GM23248 (cell line): ENCODE measurements at places on chromosomes 7 and 10. TPM values are rescaled to one million over a fixed set of nuclear protein-coding genes. Genes with fewer than 3 reads are reported as not detected.

DNA sequence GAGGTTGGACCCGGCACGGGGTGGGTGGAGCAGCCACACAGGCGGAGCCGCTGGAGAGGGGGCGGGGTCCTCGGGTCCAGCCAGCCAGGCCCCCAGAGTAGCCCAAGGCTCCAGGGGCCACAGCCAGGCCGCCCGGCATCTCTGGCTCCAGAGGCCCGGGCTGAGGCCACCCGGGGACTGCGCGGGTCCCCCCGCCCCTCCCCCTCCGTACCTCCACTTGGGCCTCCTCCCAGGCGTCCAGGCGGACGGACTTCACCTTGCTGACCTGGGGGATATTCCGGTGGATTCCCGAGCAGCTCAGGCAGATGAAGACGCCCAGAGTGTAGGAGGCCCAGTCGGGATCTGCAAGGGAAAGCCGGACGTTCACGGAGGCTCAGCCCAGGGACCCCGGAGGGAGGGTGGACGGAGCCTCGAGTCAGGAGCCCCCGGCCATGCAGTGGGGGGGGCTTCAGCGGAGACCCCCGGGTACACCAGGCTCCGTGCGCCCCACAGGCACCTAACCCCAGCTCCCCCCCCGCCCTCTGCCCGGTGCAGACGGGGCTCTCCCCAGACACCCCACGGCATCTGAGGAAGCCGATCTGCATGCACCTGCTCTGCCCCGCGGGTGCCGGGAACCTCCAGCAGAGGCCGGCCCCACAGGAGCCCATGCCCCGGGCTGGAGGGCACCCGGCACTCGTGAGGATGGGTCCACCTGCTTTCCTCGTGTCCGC, 19.2 kb downstream of the ADAP1 start:
- no peak overlapping the region for H3K4me3 ChIP-seq
- H3K36me3 ChIP-seq = no peaks in the 10 kb centered on the region
- H3K4me1 ChIP-seq = no peaks in the 10 kb centered on the region
- H3K27me3 ChIP-seq = 0 out of 2 replicates have a peak, but pooled peaks cover 5% of the 10 kb centered on the region

The PSD gene
- 1.0 and 11.3 TPM in 2 replicates for total RNA-seq

The CXCL12 gene
- total RNA-seq = 341 and 364 TPM in 2 replicates

DNA sequence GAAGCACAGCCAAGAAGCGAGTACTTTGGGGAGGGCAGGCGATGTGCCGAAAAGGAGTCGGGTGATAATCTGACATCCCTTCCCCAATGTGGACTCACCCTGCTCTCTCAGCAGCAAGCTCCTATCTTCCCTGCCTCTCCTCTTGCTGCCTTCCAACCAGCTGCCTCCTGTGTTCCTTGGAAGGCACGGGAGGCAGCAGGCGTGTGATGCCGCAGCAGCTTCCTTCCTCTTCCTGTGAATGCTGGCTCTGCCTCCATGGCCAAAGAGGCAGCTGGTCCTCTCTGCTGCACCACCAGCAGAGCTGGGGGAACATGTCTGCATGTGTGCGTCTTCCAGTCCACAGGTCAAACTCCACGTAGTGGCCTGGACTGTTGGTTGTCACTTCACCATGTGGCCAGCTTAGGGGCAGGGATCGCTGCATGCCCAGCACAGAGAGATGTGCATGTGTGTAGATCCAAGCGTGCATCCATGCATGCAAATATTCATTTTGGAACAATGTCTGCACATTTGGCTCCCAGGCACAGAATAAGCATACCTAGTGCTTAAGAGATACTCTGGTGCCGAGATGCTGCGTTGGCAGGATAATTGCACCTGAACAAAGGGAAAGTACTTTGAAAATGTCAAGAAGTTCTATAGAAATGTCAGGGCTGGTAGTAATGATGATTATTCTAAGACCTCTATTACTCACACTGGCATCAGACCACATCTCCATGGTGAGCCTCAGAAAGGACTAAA, 499.8 kb downstream of the PLXNA4 start:
- peak; percentile 24 for DNase-seq
- no peaks in the 10 kb centered on the region for H3K27me3 ChIP-seq

DNA sequence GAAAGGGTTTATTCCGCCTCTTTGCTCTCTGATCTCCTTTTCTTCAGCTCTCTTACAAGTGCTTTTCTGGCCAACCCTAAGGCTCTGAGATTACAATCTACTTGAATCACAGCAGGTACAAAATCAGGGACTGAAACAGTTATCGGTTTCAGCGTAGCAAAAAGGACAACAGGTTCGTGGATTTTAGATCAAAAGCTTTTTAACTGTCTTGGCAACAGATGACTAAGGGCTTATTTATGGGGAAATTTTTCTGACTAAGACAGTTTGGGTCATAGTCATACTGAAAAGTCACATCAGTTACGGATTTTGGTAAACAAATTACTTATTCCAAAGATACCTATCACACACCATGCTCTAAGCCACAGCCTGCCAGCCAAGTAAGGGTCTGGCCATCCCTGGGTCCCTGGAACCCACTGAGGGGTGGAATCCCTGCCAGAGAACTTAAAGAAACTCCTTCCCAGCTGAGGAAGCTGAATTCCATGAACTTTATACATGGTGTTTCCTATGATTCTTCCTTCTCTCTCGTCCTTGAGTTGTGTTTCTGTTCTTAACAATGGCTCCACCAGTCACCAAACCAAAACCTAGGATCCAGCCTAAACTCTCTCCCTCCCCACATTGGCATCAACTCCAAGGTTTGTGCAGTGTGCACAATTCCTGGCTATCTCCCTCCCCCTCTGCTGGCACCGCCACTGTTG, 169.3 kb downstream of the FAM107B start:
- peak overlapping the region; percentile 76 for H3K4me3 ChIP-seq
- peak overlapping the region; percentile 47 for H3K27ac ChIP-seq
- H3K27me3 ChIP-seq = 0 out of 2 replicates have a peak, but pooled peaks cover 7% of the 10 kb centered on the region
- peak; percentile 88 for DNase-seq
- H3K36me3 ChIP-seq = no peaks in the 10 kb centered on the region

DNA sequence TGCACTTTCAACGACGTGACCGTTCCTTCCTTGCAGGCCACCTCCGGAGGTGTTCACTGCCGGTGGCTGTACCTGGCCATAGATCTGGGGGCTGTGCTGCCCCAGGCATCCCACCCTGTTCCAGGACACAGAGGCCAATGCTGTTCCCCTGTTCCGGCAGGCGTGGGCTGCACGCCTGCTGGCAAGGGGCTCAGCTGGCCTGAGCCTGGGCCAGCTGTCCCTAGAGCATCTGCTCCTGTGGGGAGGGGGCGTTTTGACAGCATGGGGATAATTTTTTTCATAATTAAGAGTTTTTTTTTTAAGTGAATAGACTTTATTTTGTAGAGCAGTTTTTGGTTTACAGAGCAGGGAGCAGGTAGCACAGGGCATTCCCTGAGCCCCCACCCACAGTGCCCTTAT, 28.8 kb downstream of the PWWP2B start:
- no peak overlapping the region for H3K4me3 ChIP-seq
- H3K4me1 ChIP-seq = peaks cover 8% of the 10 kb centered on the region
- H3K27ac ChIP-seq = no peak overlapping the region

DNA sequence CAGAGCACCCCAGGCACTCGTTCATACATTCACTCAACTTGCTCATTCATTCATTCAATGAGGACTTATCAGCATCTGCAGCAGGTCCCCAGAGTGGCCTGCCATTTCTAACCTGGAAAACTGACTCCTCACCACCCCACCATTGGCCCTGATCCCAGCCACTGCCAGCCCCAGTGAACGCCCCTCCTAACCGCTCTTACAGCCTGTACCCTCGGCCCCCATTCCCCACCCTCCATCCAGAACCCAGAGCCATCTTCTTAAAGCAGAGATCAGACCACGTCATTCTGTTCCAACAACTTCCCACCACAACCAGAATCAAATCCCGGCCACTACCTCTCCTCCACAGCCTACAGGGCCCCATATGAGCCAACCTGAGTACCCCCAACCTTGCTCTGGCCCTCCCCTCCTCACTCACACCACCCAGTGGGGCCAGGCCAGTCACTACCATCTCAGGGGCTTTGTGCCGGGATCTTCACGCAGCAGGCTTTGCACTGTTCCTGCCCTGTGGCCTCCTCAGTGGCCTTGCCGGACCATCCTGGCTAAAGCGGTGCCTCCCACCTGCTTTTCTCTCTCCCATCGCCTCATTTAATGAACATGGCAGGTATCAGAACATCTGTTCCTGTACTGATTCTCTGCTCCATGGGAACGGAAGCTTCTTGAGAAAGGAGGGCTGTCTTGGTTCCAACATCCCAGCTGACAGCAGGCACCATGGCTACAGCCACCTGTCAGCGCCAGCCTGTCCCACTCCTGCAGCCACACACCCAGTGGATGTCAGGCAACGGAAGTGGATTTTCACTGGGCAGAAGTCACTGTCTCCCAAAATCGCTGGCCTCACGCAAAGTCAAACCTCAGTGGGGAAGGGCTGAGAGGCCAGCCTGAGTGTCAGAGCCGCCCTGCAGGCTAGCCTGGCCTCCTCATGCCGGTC, 45.4 kb downstream of the FAM53B start:
- no peaks in the 10 kb centered on the region for H3K36me3 ChIP-seq
- H3K27me3 ChIP-seq = no peaks in the 10 kb centered on the region
- no peak overlapping the region for H3K4me3 ChIP-seq
- DNase-seq = no peak
- no peak overlapping the region for H3K27ac ChIP-seq
- no peaks in the 10 kb centered on the region for H3K4me1 ChIP-seq

GRCh38 chr7:29573567-29573966, 9.9 kb downstream of the PRR15 start:
- no peaks in the 10 kb centered on the region for H3K4me1 ChIP-seq
- DNase-seq = no peak

The GFRA1 gene
- 5.0 and 8.1 TPM in 2 replicates for total RNA-seq

- H3K4me3 ChIP-seq = no peak overlapping the region
- H3K36me3 ChIP-seq = peaks cover 5% of the 10 kb centered on the region; the same call in 1 of the 2 replicates
- H3K27me3 ChIP-seq = no peaks in the 10 kb centered on the region
These were observed 140.3 kb downstream of the MAPK8 start for GRCh38 chr10:48446785-48447184.

DNA sequence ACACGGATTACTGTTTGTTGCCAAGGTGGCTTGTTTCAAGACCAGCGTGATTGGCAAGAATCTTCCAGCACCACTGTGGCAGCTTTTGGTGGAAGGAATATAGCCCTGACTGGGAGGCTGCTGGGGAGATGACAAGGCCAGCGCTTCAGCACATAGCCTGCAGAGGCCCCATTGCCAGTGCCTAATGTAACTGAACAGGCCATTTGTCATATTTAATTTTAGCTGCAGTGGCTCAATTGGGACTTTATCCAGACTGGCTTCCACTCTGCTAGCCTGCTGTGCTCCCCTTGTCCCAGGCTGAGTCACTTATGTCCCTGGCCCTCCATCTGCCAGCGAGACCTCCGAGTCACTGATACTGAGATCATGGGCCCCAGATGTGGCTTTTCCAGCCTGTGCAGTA, 483.1 kb downstream of the GALNT17 start:
- no peak overlapping the region for H3K4me3 ChIP-seq
- no peaks in the 10 kb centered on the region for H3K27me3 ChIP-seq
- DNase-seq = peak; percentile 5
- no peaks in the 10 kb centered on the region for H3K36me3 ChIP-seq

DNA sequence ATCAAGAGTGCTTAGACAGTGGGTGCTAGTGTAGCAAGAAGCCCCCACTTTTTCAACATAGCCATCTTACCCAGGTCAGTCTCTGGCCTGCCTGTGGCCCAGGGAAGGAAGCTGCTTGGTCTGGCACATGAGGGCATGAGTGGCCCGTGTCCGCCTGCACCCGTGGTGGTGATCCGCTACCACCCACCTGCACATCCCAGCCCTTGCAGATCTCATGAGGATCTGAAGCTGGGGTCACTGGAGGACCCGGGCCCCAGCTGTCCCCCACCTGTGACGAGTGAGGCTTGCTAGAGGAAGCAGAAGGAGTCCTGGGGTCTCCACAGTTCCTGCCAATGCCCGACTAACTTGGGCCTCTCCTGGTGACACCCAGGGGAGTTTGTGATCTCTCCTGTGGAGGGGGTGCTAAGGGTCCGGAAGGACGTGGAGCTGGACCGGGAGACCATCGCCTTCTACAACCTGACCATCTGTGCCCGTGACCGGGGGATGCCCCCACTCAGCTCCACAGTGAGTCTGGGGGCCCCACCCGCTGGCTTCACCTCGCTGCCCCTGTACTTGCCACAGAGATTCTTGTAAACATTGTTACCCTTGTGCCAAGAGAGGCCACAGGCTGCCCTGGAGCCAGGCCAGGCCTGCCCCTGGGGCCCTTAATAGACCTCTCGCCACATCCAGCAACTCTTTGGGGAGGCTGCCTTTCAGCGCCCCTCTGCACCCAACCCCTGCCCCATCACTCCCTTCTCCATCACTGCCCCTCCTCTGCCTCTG, 10.8 kb upstream of the VSIR start:
- H3K27ac ChIP-seq = no peak overlapping the region
- no peaks in the 10 kb centered on the region for H3K4me1 ChIP-seq
- no peaks in the 10 kb centered on the region for H3K36me3 ChIP-seq
- no peak for DNase-seq
- H3K4me3 ChIP-seq = no peak overlapping the region

The MRLN gene
- total RNA-seq = not detected in 2 replicates

DNA sequence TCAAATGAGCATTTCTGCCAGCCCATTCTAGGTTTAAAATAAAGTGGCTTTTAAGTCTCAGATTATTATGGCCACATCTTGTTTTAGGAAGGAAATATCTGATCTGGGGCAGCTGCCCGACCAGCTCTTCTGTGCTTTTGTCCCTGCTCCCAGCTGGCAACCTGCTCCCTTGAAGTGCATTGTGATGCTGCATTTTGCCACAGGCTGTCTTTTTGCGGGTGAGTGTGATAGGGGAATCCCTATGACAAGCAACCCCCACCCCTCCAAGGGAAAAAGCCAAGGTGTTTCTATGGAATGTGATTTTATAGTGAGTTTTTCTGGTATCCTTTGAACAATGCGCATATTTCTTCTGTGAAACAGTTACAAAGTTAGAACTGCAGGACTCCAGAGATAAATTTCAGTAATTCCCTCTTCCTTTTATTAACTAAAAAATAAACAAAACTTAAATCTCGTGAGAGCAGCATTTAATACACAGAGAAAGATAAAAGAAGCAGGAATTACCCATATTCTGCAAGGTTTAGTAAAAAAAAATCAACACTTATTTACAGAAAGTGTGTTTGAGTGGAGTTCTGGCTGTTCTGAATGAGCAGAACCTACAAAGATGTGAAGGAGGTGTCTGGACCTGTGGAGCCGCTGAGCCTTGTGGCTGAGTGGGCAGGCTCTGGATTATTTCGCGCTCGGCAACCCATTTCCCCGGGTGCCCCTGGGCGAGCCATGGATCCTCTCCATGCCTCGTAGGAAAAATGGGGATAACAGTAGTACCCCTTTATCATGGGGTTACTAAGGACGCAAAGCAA, 10.1 kb upstream of the HPS1 start:
- peaks cover 9% of the 10 kb centered on the region for H3K4me1 ChIP-seq
- DNase-seq = no peak
- H3K27me3 ChIP-seq = no peaks in the 10 kb centered on the region
- no peaks in the 10 kb centered on the region for H3K36me3 ChIP-seq
- no peak overlapping the region for H3K27ac ChIP-seq

DNA sequence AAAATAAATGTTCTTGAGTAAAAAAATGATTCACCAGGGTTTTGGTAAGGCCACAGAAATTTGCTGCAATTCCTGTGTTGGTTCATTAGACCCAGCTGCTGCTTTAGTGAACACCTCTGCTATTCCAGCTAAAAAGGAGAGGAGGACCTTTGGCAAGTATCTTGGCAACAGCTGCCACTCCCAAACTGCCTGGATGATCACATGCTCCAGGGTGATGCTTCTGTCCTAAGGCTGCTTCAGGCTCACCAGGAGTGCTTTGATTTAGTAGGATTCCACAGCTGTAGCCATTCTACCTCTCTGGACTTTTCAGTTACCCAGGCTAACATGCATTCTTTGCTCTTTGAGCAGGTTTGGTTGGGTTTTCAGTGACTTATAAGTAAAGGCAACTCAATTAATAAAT, 82.6 kb upstream of the NPVF start:
- no peak for DNase-seq
- no peaks in the 10 kb centered on the region for H3K27me3 ChIP-seq
- H3K36me3 ChIP-seq = no peaks in the 10 kb centered on the region
- no peak overlapping the region for H3K27ac ChIP-seq
- H3K4me1 ChIP-seq = no peaks in the 10 kb centered on the region
- no peak overlapping the region for H3K4me3 ChIP-seq

The GPR26 gene
- not detected in 2 replicates for total RNA-seq

The MRPS16 gene
- 57.2 and 57.8 TPM in 2 replicates for total RNA-seq

The STOX1 gene
- 0.25 TPM in 1 of 2 replicates, not detected in the other for total RNA-seq
